ENCODE measurements at places on chromosomes 5 and 9.
A peak's percentile ranks its signal among the peaks of the same experiment; 100 is the strongest.

- H3K27me3 ChIP-seq = no peaks in the 10 kb centered on the region
- no peak for DNase-seq
- no peak overlapping the region for H3K4me3 ChIP-seq
- H3K4me1 ChIP-seq = peaks cover 5% of the 10 kb centered on the region
Measured at GRCh38 chr5:94968507-94969095, 316.3 kb downstream of the MCTP1 start.

- no peaks in the 10 kb centered on the region for H3K4me1 ChIP-seq
- peaks cover 3% of the 10 kb centered on the region for H3K27me3 ChIP-seq
- no peak for DNase-seq
- H3K27ac ChIP-seq = no peak overlapping the region
- no peaks in the 10 kb centered on the region for H3K36me3 ChIP-seq
Measured at GRCh38 chr9:7336356-7337065, 463.1 kb downstream of the DMAC1 start.

DNA sequence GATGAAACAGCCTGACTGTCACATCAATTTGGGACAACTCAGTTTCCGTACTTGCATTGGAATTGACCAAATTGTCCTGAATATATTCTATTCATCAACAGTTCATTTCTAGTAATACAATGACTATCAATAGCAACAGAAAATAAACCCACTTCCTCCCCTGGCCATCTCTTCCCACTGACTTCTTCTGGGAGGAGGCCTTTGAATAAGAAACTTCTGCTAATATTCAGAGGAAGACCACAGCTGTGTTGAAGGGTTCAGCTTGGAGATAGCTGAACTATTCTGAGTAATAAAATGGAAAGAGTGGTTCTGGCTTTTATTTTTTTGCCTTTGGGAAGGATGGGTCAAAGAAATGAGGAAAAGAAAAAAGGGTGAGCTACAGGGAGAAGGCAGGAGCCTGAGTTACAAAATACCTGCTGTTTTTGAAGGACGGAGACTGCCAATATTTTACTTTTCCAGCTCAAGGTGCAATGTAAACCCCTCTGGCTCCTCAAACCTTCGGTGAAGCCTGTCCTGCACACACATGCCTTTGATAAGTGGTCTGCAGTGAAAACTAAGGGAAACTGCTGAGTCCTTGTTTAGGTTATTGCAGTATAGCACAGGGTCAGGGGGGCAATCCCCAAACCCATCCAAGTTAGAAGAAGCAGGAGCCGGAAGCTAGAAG lies 29.9 kb downstream of the FYB1 start:
- H3K4me3 ChIP-seq = no peak overlapping the region
- H3K4me1 ChIP-seq = peaks cover 6% of the 10 kb centered on the region
- H3K36me3 ChIP-seq = no peaks in the 10 kb centered on the region
- H3K27ac ChIP-seq = no peak overlapping the region
- peaks cover 17% of the 10 kb centered on the region for H3K27me3 ChIP-seq

DNA sequence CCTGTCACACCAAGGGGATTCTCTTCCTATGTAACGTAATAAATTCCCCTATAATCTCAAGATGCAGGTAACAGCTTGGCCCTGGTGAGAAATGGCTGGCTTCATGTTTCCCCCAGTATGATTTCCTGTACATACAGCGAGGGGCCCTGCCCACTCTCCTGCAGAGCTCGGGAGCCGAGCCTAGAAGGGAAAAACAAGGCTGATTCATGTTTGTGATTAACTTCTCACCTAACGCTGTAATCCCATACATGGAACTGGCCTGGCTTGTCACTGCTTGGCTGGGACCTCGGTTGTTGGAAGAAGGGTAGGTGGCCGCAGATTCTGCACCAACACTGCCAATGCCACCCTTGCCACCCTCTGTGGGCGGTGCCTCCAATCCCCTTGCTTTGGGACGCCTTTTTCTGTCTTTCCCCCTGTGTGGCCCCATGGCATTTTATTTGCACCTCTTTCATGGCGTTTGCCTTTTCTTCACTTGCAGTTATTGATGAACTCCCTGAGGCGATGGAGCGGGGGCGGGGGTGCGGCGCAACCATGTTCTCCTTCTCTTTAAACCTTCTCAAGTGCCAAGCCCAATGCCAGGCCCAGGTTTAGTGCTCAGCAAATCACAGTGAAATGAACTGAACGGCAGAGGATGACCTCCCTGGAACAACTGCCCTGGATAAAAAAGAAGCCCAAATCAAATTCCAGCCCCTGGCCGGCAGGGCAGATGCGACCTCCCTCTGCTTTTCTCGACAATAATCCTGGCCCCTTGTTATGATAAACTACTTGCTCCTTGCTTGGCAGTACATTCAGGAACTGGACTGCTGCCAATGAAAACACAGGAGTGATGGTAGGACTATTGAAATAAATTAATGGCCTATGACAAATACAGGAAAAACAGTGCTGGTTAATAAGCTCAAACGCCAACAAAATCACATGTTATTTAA lies 108.1 kb downstream of the TMEM174 start:
- peak overlapping the region; percentile 56 for H3K4me3 ChIP-seq
- H3K36me3 ChIP-seq = no peaks in the 10 kb centered on the region
- H3K4me1 ChIP-seq = peaks cover 60% of the 10 kb centered on the region
- H3K27ac ChIP-seq = no peak overlapping the region

- no peak overlapping the region for H3K4me3 ChIP-seq
- no peak overlapping the region for H3K27ac ChIP-seq
- no peaks in the 10 kb centered on the region for H3K4me1 ChIP-seq
Measured at GRCh38 chr5:89535411-89535810, 652.4 kb upstream of the MEF2C start.

GRCh38 chr5:172789687-172790495 lies 18.9 kb upstream of the DUSP1 start:
- H3K4me1 ChIP-seq = peaks cover 4% of the 10 kb centered on the region
- H3K4me3 ChIP-seq = no peak overlapping the region
- no peaks in the 10 kb centered on the region for H3K27me3 ChIP-seq
- DNase-seq = no peak

All from type B pancreatic cell (in vitro differentiated cells).